ENCODE measurements at places on chromosomes 4 and X.

- DNase-seq = no peak
Measured at GRCh38 chr4:986428-986878, 391 bp upstream of the IDUA start.

DNA sequence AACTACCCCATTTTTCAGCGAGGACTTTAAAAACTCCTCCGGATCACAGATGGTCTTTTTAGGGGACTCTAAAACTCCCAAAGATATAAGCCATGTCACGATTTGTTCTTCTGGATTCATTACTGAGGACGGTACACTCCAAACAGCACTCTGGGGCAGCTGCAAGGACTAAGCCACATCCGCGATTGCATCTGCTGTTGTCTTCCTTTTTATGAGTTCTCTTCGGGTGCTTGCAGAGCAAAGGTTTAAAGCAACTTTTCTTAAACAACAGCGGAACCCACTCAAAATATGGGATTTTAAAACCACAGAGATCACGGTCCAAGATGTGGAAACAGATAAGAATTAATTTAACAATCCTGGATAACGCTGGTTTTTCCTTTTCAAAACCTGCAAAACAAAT, at the start of gene ARHGEF6:
Gene ARHGEF6 (minus strand): TSS at position 170 of the 400 bp plus-strand sequence. CDS start 50 bp downstream, at position 120.
- DNase-seq = no peak

DNA sequence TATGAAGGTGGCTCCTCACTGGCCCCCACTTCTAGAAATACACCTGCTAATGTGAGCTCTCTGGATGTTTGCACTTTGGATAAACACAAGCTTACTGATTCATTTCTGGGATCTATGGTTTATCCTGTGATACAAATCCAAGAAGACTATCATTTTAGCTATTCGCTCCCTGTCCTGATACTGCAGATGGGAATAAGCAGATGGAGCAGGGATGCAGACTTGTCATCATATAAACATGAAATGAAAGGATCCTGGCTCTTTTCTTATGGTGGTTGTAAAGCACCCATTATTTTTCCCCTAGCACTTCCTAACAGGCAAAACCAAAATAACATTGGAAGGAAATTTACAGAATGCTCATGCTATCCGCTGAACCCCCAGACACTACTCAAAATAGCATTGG, 162.9 kb upstream of the NOCT start:
- no peak for DNase-seq

GRCh38 chr4:150078041-150078578, at the start of gene DCLK2:
DCLK2 (plus strand) TSS chr4:150078445; CDS start chr4:150079028, 583 bp downstream.
- DNase-seq = no peak

DNA sequence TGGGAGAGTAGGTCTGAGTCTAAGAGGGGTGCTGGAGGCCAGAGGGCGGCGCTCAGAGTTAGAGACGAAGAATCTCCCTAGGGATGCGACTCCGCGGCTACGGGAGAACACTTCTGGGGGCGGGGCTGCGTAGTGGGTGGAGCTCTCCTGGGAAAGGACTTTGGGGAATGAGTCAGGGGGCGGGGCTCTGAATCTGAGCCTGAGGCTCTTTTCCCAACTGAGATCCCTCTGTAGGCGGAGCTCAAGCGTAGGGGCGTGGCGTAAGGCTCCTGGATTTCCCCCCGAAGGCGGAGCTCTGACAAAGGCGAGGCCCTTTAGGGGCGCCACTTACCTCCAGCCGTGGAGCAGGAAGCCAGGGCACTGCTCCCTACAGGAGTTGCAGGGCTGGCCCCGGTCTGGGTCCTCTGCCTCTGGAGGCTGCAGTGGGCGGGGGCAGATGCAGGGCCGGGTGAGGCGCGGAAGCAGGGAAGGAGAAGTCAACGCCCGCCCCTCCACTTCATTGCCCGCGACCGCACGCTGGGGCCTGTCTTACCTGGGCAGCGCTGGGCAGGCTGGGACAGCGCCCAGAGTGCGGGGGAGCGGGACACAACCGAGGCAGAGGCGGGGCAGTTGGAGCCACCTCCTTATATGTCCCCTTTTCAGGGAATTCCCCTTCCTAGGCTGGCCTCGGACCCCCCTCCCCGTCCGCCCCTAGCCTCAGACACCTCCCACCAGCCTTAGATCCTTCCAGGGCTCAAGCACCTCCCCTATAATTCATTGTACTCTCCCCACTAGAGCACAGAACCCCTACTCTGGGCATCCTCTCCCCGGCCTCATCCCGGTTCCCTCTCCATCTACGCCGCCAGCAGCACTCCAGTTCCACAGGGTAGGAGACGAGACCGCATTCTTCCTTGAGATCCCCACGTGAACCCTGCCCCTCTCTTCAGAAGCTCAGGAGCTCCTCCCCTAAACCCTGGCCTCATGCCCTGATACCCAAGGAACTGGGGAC, 1.6 kb downstream of the PRICKLE3 start:
- DNase-seq = no peak

- DNase-seq = no peak
Measured at GRCh38 chr4:82542642-82543041, 19.1 kb downstream of the TMEM150C start.

GRCh38 chr4:185799442-185799841, 12.6 kb downstream of the SORBS2 start:
- no peak for DNase-seq

GRCh38 chr4:185394568-185395237, 1.0 kb downstream of the LRP2BP start:
- no peak for DNase-seq

GRCh38 chrX:39927380-39927779, 170.4 kb downstream of the BCOR start:
- no peak for DNase-seq

DNA sequence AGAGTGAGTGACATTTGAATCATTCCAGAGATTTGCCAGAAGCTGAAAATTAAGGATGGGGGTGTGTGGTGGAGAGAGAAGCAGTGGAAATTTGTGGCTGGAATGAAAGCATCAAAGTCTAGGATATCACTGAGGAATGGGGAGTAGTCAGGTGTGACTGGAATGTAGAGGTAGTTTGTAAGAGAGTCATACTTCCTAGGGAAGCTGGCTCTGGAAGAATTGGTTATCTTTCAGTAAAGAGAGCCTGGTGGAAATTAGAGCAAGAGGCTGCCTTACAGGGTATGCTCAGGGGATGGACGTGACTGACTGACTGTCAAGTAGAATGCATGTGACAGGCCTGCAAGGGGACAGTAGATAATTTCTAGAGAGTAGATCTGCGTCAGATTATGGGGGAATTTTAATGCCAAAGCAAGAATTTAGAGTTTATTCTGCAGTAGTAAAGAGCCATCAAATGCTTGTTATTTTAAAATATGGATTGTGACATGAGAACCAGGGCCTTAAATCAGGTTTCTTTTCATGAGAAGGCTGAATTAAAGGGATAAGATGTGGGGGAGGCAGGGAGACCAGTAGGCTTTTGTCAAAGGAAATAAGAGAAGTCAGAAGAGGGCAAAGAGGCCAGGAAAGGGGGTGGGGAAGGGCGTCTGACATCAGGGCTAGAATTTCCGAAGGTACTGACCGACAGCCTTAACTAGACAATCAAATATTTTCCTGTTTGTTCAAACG, 109.9 kb downstream of the AFF1 start:
- DNase-seq = no peak

Measured in stimulated activated CD8-positive, alpha-beta memory T cell treated with anti-CD3 and anti-CD28 coated beads, Interleukin-2, amount 100 ng/mL, for 48 hours (primary cell).